ENCODE measurements at places on chromosomes 13 and 19.

- no peak for DNase-seq
These were observed 77.1 kb downstream of the NALCN start for GRCh38 chr13:101339202-101339601.

GRCh38 chr13:99307648-99308339, 595 bp upstream of the GPR183 start:
- peak; percentile 87 for DNase-seq

DNA sequence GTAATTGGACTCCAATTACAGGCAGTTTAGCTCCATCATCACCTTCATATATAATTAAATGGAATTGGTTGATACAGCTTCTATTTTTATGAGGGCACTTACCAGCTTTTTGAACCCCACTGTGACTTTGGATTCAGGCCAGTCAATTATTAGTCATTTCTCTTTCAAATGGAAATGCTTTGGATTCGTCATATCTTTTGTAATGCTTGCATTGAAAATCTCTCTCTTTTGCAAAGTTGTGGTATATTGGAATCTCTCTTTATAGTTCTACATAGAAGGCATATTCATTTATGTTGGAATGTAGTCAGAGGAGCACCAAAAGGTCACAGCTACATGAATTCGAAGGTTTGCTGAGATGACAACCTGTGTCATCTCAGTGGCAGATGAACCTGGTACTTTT, 1074.3 kb upstream of the SLC10A2 start:
- DNase-seq: no peak

DNA sequence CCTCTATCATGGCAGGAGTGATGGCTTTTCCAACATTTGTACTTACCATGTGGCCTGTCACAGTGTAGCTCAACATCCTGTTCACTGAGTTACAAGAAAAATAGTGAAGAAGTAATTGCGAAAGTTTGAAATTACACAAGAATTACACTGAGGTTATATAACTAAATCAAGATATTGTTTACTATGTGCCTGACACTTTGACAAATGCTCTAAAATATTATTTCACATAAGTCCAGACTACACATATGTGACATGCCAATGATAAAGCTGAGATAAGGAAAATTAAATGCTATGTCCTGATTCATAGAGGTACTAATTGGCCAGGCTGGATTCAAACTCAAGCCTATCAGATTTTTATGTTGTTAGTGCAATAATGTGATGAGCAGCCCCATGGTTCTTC, 451.7 kb downstream of the PCDH9 start:
- DNase-seq: no peak

GRCh38 chr19:15091918-15092753, 10.1 kb downstream of the OR1I1 start:
- DNase-seq: peak; percentile 88

All from activated CD4-positive, alpha-beta T cell treated with anti-CD3 and anti-CD28 coated beads, Interleukin-2, amount 10 ng/mL, durations not matched to agents 24 days and 14 days (primary cell).